T-cell (primary cell): ENCODE measurements at places on chromosomes 5 and 9.

GRCh38 chr9:613771-614347, 227.6 kb upstream of the DMRT1 start:
- DNase-seq = no peak

- no peak for DNase-seq
Measured at GRCh38 chr9:20316372-20316771, 305.9 kb downstream of the MLLT3 start.

DNA sequence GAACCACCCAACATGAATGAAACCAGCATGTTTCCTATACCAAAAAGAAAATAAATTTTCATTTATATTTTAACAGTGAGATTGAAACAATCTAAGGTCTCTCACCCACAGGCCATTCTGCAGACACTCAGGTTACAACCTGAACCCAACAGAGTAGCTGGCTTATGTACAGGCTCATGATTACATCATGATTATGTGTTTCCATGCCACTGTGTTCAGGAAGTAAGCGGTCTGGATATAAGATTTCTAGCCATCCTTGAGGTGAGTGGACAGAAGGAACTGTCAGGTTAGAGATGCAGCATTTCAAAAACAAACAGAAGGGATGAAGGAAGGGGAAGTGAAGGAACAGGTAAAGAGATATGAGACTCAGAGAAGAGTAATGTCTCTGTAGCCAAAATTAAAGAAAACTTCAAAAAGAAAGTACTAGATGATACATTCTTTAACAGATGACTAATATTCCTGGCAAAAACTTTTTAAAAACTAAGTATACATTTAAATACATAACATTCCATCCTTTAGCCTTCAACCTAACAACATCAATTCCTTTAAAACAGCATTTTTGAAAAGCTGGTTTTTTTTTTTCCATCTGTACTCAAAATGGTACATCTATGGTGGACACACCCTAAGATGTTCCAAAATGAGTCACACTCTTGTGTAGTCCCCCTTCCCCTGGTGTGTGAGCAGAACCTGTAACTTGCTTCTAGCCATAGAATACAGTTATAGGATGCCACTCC, 119.8 kb downstream of the LPAR1 start:
- no peak for DNase-seq

- no peak for DNase-seq
Measured at GRCh38 chr5:74903165-74903787, 37.1 kb upstream of the FAM169A start.

- no peak for DNase-seq
Measured at GRCh38 chr5:74243634-74244033, 396.9 kb downstream of the ENC1 start.

DNA sequence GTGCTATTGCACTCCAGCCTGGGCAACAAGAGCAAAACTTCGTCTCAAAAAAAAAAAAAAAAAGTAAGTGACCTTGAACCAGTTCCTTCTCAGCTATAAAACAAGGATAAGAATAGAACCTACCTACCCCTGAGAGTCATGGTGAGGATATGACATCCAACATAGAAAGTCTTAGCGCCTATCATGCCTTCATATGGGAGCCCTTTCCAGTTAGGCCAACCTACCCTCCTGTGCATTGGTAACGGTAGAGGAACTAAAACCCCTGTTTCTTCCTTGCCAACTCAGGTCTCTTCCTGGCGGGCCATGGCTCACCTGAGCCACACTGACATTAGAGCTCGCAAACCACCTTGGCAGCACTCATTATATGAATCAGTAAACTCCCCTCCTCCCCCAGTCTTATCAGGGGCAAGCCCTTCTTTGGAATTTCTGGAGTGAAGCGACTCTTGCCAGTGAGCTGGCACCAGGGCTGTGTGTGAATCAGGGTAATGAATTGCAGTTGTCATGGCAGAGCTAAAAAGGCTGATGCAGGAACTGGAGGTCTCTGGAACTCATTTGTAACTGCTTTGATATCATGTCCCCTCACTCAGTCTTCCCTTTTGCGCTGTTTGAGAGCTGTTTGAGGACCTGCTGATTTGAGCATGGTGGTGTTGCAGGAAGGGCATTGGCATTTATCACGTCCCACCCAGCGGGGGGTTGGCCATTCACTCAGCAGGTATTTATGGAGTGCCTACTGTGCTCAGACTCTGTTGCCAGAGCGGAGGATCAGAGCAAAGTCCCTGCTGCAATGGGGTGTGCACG, 10.3 kb downstream of the WWC1 start:
- DNase-seq = no peak

- DNase-seq = no peak
Measured at GRCh38 chr9:93620041-93620506, 43.7 kb downstream of the PHF2 start.

DNA sequence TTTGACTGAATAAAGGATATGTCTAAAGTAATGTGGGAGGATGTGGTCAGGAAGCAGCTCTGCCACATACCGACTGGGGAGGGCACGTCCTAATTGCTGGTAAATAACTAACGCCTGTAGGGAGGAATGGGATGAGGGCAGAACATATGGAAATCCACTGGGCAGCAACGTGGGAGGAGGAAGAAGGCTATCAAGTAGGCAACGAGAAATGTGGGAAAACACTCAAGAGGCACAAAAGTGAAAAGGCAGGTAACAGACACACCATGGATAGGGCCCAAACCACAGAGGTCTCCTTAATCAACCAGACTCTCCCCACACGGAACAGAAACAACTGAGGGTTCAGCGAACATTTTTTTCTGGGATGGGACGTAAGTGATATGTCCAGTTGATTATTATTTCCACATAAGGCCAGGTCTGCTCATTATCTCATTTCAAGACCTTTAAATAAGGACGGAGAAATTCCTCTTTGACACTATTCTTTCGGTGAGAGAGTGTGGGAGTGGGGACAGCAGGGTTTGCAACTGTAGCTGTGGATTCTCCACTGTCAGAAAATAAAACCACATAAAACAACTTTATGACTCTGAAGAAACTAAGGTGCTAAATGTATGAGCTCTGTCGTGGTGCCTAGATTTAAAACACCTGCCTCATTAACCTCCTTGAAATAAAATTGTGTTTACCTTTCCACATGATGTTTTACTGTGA, 17.0 kb downstream of the IARS1 start:
- DNase-seq = no peak

DNA sequence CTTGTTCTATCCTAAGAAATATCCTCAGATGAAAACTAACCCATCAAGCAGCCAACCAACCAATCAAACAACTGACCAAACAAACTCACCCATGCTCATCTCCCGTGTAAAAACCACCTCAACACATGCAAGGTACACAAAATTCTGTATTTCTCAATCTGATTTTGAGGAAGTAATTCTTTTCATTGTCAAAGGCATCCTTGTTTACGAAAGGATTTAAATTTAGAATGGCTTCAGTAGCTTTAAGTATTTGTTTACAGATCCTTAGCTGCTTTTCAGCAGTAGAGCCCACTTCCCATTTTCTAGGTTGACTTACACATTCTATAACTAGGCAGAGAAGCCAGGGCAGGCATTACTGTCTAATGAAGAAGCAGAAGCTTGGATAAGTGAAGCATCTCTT, 78.6 kb downstream of the NTRK2 start:
- DNase-seq = no peak

GRCh38 chr5:115543365-115544042, 1.1 kb downstream of the FEM1C start:
- no peak for DNase-seq

GRCh38 chr5:39352170-39352569, 12.1 kb downstream of the C9 start:
- no peak for DNase-seq

GRCh38 chr9:88041447-88041846, 67.1 kb upstream of the CDK20 start:
- DNase-seq = no peak

GRCh38 chr5:166341740-166342337, 1949.6 kb upstream of the WWC1 start:
- no peak for DNase-seq

DNA sequence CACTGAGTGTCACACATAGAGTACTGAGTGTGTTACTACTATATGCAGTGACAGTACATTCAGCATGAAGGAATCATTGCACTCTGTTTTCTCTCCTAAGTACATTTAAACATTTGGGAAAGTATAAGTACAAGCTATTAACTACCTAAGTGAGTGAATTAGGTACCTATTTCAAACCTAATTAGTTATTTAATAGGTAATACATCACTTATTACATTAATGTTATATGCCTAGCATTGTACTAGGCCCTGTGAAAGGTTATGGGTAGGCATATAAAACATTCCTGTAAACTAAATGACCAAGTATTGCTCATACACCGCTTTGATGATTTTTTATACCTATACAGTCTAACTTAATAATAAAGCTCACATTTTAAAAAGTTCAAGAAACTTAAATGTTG, 25.7 kb upstream of the PPP3R2 start:
- no peak for DNase-seq

DNA sequence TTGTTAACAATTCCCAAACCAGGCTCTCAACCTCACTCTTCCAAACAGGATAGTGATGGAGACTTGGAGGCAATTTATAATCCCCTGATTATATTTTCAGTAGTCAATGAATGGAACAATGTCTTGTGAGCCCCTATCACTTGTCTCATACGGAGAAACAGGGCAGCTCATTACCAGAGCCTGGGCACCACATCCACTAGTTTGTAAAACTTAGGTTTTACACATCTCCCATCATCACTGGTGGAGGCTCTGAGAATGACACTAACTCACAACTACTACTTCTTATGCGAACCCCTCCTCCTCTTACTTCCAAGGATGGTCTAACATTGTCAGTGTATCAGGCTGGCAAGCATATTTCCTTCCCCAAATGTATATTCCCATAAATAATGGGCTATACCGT, 253.7 kb downstream of the EPB41L4A start:
- no peak for DNase-seq

DNA sequence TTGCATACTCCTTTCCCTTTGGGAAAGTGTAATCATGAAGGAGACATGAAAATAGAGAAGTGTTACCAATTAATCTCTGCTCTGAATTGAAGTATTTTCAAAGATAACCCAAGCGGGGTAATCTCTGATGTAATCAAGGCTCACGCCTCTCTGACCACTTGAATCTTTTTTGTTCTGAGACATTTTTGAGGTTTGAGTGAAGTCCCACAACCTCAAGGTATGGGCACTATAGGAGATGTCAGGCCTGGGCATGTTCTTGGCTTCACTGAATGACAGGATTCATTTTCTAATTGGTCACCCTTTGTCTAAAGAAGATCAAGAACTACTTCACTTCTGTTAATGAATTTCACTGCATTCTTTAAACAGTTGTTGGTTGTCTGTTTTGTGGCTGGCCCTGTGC, 23.7 kb downstream of the ENHO start:
- no peak for DNase-seq
